ENCODE measurements at places on chromosomes 3 and 15.

GRCh38 chr15:36601497-36601932 lies 22.1 kb downstream of the CDIN1 start:
- DNase-seq: no peak

DNA sequence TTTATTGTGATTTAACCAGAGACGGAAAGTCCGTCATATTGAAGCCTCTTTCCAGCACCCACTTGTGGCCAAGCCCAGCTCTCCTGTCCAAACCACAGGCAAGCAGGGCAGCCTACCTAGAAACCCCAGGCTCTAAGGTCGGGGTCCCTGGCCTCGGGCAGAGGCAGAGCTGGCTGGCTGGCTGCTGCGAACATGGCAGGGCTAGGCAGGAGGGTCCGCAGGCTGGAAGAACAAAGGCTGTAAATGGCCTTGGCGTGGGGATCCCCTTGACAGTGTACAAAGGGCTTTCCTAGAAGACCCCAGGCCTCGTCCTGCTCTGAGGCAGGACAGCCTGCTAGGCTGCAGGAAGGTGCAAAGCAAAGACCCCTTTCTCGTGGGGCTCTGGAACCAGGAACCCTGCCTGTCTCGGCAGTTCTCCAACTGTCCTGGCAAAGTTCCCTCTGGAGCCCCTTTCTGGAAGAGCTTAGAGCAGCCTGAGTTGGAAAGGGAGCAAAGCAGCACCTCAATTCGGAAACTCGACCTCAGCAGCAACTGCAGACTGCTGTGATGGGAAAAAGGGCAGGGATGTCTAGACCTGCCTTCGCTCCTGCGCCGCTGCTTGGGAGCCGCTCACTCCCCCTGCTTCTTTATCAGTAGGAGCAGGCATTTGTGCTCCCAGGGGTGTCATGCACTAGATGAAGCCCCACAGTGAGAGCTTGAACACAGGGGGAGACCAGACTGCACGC lies 8.5 kb downstream of the CALML4 start:
- no peak for DNase-seq

- DNase-seq: no peak
Measured at GRCh38 chr3:76991165-76991564, 48.7 kb upstream of the ROBO2 start.

- no peak for DNase-seq
Measured at GRCh38 chr15:100108346-100108745, 233.4 kb downstream of the ADAMTS17 start.

DNA sequence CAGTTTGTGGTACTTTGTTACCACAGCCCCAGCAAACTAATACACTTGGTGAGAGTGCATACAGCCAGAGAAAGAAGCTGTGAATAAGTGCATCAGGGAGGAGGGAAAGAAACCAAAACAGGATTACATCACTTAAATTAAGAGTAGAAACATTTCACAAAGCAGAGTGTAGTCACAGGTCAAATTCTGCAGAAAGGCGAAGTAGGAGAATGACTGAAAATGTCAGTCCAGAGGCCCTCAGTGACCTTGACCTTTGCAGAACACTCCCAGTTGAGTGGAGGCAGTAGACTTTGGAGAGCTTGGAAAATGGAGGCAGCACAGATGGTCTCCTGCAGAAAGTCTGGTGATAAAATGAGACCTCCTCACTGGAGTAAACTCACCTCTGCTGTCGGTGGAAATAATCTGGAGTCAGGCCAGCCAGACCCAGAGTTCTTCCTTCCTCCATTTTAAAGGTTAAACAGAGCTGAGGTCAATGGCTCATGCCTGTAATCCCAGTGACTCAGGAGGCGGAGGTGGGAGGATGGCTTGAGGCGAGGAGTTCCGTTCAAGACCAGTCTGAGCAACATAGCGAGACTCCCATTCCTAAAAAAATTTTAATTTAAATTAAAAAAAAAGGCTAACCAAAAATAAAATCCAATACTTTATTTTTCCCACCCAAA lies 5.0 kb downstream of the CD86 start:
- DNase-seq: no peak

DNA sequence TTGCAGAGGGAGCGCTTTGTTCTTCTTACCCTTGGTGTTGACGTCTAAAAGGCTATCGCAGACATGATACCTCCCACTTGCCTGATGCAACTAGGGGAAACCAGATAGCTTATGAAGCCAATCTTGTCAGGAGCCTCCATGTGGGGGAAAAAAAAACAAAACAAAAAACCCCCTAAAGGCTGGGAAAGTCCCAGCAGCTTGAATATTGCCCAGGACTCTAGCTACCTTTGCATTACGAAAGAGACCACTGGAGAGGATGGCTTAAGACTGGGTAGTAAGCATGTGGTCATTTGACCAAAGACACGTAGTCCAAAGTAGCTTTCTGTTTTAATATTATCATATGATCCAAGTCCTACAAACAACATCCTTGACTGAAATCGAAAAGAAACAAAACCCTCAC lies 120.7 kb upstream of the WNT5A start:
- no peak for DNase-seq

- DNase-seq: no peak
Measured at GRCh38 chr15:93105485-93105884, 16.5 kb upstream of the RGMA start.

- DNase-seq: no peak
Measured at GRCh38 chr3:89025185-89025584, 82.2 kb upstream of the EPHA3 start.

DNA sequence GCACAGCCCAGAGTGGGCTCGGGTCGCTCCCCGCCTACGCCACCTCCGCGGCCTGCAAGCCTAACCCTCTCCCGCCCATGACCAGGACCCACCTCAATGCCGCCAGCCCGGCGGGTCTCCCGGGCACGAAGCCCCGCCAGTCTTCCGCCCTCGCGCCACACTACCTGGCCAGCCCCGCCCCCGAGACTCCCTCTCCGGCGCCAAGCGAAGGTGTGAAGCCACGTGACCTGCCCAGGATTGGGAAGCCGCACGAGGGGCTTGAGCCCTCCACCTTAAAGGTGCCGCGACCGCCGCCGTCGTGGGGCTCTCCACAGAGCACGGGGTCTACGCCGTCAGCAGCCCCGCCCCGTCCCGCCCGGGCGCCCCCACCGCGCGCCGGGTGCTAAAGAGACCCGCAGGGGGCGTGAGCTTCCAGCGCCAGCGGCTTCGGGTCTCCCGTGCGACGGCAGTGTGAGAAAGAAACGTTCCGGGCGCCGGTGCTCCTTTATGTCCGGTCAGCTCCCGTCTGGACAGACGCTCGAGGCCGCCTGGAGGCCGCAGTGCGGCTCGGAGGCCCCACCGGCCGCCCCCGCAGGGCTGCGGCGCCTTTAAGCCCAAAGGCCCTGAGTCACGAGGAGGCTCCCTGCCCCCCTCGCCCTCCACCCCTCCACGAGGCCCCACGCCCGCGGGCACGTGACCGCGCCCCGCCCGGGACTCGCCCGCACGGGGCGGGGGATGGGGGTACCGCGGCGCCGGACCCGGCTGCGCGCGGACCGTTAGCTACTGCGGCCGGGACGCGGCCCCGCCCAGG lies at the start of gene CPEB1:
TSS of gene CPEB1 (minus strand) at position 319 of the 790 bp plus-strand sequence. CDS start 18,904 bp downstream, outside the sequence.
- DNase-seq: peak; percentile 19

- no peak for DNase-seq
Measured at GRCh38 chr3:132016061-132017041, 18.5 kb downstream of the CPNE4 start.

DNA sequence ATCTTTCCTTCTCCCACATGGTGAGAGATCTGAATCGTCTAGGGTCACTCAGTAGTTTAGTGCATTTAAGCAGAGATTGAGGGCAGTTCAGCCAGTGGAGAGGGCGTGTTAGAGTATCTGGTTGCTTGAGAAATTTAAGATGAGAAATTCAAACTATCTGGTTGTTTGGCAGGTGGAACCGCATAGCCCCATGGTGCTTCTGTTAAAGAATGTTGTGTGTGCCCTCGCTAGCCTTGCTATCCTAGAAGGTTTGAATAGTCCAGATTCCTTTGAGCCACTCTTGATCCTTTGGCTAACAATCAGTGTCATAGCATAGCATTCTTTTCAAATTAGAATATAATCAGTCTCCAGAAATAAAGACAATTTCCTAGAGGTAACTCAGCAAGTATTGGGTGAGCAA lies 32.1 kb downstream of the ABHD17C start:
- DNase-seq: no peak

DNA sequence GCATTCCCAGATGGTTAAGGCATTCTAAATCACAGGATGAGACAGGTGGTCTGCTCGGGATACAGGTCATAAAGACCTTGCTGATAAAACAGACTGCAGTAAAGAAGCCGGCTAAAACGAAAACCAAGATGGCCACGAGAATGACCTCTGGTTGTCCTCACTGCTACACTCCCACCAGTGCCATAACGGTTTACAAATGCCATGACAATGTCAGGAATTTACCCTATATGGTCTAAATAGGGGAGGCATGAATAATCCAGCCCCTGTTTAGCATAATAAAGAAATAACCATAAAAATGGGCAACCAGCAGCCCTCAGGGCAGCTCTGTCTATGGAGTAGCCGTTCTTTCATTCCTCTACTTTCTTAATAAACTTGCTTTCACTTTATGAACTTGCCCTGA lies 151.1 kb downstream of the ZNF385D start:
- DNase-seq: no peak

GRCh38 chr3:198071602-198072287 lies 111.7 kb downstream of the LMLN start:
- no peak for DNase-seq

DNA sequence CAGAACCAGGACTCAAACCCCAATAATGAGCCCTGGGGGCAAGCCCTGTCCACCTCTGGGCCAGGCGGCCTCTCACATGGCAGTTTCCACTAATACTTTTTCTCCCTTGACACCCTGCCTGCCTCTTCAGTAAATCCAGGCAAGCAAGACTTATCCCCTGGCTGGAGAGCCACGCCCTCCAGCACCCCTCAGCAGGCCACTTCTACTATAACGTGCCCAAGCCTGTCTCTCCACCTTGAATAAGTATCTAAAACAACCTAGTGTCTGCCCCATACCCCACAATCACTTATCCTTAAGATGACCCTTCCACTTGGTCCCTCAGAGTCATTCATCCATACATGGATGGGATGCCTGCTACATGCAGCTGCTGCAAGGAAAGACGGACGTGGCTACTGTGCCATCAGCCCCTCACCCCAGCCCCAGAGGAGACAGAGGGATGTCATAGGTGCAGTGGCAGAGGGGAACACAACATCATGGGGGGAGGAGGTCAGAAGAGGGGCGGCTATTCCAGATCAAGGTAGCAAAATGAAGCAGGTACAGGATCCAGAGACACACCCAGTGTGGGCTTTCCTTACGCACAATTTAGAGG lies 63.4 kb downstream of the LRIG1 start:
- DNase-seq: no peak

DNA sequence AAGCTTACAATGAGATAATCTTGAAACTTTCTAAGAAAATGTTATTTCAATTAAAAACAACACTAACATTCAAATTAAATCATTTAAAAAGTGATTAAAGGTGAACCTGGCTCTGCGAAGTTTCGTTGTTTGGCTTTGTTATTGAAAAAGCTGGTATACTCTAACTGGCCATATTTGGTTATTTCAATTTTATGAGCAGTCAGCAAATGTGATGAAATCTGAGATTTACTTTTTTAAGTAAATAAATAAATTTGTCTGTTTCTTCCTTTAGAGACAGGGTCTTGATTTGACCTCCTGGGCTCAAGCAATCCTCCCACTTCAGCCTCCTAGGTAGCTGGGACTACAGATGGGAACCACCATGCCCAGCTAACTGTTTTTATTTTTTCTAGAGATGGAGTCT lies 38.0 kb downstream of the CDV3 start:
- no peak for DNase-seq

DNA sequence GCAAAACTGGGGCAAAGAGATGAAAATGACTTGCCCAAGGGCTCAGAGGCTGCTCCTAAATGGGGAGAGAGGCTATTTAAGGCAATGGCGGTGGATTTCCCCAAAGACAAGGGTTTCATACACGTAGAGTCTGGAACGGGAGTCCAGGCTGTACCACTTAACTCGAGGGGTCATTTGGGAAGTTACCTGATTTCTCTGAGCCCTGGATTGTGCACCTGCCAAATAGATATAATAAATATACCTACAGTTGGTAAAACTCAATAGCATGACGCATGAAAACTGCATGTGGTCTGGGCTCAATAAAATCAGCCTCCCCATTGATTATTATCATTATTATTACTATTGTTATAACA lies 1.3 kb upstream of the ITPR1 start:
- no peak for DNase-seq

- DNase-seq: peak; percentile 0
Measured at GRCh38 chr15:59751552-59752413, 62.7 kb upstream of the BNIP2 start.

DNA sequence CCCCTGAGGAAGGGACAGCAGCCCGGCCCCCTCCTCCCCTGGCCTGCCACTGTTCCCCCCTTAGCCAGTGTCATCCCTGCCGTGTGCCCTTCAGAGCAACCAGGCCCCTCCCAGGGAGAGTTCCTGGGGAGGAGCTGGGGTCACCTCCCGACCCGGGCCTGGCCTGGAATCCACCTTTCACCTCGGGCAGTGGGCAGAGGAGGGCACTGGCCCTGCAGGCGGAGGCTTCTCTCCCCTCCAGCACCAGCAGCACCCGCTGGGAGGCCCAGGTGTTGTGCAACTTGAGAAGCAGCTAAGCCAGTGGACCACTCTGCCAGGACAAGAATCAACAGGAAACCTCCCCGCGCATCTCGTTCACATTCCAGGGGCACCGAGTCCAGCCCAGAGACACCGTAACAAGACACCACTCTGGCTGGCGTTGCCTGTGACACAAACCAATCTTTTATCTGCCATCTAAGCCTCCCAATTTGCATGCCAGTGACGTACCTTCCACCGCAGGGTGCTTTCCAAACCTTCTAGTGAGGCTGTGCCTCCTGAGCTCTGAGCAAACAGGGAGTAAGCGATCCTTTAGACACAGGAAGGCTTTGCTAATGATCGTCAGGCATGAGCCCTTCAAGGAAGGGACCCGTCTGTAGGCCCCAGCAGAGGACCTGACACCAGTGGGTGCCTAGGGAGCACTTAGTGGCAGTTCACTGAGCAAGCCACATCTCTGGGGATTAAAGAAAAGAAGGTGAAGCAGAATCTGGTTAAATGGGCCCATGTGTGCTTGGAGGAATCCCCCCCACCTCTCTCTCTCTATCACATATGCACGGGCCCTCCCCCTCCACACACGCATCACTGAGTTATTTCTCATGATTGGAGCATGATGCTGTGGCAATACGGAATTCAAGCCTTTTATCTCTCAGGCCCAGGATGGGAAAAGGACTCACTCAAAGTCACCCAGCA lies 98.9 kb upstream of the TLE3 start:
- DNase-seq: no peak

- DNase-seq: no peak
Measured at GRCh38 chr3:190097025-190097424, 23.7 kb downstream of the P3H2 start.

- no peak for DNase-seq
Measured at GRCh38 chr3:43727930-43728329, 37.2 kb downstream of the ABHD5 start.

DNA sequence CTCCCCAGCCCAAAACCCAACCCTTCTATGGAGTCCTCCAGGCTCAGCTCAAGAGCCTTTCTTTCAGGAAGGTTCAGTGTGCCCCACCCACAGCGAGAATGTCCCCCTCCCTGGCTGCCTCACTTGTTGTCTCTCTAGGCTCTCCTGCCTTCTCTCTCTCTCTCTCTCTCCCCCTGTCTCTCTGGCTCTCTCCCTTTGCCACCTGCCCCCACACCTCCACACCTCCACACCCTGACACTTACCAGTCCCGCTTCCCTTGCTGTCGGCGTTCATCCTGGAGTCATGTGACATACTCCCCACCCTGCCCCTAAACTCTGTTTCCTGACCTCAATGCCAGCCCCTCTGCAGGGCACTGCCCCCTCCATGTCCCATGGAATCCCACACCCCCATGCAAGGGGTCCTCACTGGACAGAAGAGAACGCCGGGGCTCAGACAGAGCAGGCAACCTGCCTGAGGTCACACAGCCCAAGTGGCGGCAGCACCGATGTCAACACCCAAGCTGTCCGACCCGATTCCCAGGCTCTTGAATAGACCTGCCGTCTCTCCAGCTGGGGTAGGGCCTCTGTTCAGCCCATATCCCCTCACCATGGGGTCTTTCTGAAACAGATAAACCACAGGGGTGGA lies 28.5 kb upstream of the SLC6A6 start:
- DNase-seq: no peak

Data from NCI-H1694 treated with DMSO at 0.1 percent for 48 hours (cell line).